ENCODE measurements at places on chromosomes 6 and 20.

- ATAC-seq, result no peak
Observed at GRCh38 chr6:7765575-7766325, 39.9 kb downstream of the BMP6 start.

GRCh38 chr6:107244082-107244741, 128.9 kb upstream of the BEND3 start:
- ATAC-seq, result no peak

- ATAC-seq, result no peak
Observed at GRCh38 chr6:64250126-64250525, 614.5 kb downstream of the PHF3 start.

GRCh38 chr6:160975162-160975561, 16.4 kb upstream of the MAP3K4 start:
- no peak for ATAC-seq

GRCh38 chr6:307065-307814, 15.0 kb downstream of the DUSP22 start:
- ATAC-seq, result no peak

Measured in esophagus mucosa (tissue), 1 donor.